ENCODE measurements at places on chromosomes 6 and 20.
A peak's percentile ranks its signal among the peaks of the same experiment; 100 is the strongest.

DNA sequence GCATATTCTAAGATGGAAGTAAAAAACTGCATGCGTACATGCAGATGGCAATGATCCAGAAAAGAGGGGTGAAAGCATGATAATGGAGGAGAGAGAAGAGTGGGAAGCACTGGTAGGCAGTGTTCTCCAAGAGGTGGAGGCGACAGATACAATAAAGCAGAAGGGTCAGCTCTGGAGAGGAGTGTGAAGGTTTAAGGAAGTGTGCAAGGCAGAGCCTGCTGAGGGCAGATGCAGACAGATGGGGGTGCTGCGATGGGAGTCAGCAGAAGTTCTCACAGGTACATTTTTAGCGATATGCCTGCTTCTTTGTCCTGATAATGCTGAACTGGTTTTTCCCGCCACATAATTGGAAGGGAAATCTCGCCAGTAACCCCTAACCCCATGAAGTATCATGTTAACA, 81.1 kb upstream of the C6orf118 start:
- DNase-seq, result no peak

- no peak for DNase-seq
These were observed 165.6 kb upstream of the OGFRL1 start for GRCh38 chr6:71123051-71123450.

DNA sequence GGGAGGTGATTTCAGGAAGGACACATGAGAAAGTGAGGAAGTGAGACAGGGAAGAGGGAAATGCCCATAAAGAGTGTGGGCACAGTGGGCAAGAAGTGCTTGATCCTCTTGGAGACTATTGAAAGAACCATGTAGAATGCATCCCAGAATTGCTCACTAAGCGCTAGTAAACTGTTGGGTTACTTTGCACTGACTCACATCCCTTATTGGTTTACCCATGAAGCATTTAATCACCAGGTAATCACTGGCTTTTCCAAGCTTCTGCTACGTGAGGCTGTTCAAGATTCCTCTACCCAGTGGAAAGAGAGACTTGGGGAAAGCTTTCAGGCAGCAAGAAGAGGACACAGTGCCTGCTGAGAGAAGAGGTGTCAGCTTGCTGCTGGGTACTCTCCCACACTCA, 410.0 kb upstream of the JAG1 start:
- DNase-seq, result no peak

DNA sequence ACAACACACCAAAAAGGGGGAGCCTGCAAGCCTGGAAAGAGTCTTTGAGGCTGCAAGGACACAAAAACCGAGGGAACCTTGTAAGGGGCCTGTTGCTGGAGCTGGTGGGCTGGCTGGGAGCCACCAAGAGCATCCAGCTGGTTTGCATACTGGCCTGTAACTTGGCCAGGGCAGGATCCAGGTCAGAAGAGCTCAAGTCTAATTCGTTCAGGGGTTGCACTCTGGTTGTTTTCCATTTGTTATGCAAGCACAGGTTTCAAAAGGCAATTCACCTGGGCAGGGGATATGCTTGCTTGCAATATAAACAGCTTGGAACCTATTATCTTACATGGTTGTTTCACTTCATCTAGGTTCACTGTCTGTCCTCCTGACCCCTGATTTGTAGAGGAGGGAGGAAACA, 98.3 kb upstream of the GCM1 start:
- DNase-seq, result no peak

DNA sequence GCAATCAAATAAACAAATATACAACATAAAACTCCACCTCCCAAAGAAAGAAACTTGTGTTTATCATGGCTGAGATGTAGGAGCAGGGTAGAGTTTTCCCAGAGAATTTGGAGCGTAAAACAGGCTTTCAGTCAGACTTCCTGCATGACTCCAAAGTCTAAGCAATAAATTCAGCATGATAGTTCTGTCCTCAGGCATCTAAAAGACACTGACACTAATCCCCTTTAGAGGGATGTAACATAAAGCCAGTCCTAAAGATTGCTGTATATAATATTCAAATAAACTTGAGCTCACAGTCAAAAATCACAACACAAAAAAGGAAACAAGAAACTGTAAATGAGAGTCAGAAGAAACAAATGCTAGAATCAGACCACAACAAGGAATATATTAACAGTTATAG, 234.4 kb downstream of the CENPW start:
- no peak for DNase-seq

DNA sequence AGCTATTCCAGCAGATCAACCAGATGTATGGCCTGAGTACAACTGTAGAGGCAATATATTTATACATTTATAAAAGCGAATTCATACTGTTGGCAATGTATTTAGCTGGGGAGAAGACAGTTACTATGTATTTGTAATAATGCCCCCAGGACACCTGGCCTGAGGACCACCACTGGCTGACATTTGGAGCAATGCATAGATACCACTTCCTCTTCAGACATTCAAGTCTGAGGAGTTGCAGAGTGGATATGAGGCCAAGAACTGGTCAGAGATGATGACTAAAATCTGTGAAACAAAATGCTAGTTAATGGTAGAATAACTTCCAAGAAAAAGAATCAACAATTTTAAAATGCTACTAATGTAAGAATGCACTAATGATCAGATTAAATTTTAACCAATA, 462.3 kb downstream of the CDC5L start:
- no peak for DNase-seq

- no peak for DNase-seq
These were observed 37.5 kb downstream of the LAMA4 start for GRCh38 chr6:112216662-112217551.

- DNase-seq, result no peak
These were observed 139.0 kb downstream of the FNDC1 start for GRCh38 chr6:159308198-159308597.

GRCh38 chr6:85449388-85449817, 480 bp upstream of the NT5E start:
- peak; percentile 80 for DNase-seq

GRCh38 chr6:21537637-21538036, 55.9 kb upstream of the SOX4 start:
- DNase-seq, result no peak

- no peak for DNase-seq
These were observed 1.3 kb downstream of the YWHAB start for GRCh38 chr20:44886828-44887227.

- DNase-seq, result no peak
These were observed 10.7 kb downstream of the PKIB start for GRCh38 chr6:122620902-122621301.

DNA sequence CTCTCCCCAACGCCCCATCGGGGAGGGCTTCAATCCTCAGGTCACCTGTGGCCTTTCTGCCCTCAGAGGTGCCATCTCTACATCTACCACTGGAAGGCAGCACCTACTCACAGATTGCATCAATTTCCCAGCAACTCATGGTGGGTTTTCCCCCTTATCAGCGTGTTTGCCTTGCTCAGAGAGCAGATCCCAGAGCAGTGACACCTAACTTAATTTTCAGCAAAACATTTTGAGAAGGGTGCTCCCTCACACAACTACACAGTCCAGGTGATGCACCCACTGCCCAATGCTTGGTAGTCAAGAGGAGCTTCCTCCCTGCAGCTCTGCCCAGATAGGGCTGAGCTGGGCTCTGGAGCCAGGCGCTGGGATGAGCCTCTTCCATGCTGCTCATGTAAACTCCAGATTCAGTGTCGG, 48.2 kb downstream of the PLG start:
- DNase-seq, result no peak

GRCh38 chr6:151236668-151237401, 2.9 kb upstream of the AKAP12 start:
- no peak for DNase-seq

GRCh38 chr20:58892932-58893224, 40.4 kb downstream of the GNAS start:
- no peak for DNase-seq

GRCh38 chr6:125679128-125679527, 70.3 kb upstream of the HEY2 start:
- no peak for DNase-seq

DNA sequence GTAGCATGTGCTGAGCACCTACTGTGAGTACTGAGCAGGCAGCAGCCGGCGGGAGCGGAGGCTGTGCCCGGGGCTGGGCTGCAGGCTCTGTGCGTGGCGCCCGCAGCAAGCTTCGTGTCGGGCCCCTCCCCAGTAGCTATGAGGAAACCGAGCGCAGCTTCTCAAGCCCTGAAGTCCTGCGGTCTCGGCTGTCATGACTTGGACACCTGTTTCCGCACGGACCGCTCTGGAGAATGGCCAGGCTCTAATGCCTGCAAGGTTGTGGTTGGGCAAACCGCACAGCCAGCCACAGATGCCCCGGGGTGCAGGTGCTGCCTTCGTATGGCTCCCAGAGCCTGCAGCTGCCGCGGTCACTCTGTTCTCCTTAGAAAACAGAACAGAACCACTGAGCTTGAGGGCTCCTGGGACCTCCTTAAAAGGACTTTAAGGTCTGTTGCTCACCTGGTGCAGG, 33.7 kb downstream of the PYGB start:
- DNase-seq, result no peak

DNA sequence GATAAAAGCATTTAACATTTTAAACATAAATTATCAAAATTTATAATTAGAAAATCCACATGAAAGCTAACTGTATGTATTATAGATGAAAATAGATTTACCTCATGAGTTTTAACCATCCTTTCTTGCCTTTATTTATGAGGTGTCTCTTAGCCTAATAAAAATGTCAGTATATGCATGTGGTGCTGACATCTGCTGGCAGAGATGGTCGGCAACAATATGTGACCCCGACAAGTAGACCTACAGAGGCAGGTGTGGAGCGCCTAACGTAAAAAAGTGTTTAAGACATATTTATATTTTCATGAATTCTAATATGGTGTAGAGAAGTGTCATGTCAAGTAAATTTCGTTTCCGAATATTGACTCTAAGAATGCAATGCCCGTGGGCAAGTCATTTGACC, 149.0 kb upstream of the FUT9 start:
- DNase-seq, result no peak

DNA sequence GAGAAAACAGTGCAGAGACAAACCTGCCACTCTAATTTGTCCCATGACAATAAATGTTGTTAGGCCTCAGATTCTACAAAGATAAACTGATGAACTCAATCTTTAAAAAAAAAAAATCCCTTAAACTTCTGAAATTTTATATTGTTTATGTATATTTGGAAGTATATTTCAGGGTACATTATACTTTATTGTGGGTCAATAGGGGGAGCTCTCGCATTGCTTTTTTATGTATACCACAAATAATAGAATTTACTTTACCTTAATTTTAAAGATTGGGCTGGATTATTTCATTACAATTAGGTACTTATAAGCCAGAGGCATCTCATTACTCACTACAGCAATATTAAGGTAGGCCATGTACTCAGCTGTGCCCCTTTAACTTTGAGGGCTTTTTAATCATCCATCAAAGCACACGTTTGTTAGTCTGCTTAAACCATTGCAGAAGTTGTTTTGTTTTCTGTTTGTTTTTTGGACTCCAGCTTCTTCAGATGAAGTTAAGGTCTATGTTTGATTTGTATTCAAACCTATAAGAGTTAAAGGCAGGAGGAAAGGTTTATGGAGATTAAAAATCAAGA, 56.3 kb upstream of the EYA4 start:
- no peak for DNase-seq

GRCh38 chr6:6884193-6884627, 223.6 kb upstream of the RREB1 start:
- DNase-seq, result no peak

DNA sequence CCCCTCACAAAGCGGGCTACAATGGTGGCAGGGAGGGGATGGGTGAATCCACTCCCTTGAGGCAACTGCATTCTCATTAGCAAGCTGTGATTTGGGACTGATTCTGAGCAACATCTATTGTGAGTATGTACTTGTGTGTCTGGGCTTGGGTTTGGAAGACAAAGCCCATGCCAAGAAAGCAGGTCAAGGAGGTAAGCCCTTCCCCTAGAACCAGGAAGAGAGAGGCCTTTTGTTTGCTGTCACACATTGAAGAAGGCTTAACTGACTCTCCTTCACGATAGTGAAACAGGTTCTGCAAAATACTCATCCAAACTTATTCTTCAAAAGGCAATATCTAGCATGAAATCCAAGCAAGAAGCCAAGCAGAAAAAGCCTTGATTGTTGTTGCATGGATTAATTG, 403.1 kb upstream of the ID4 start:
- DNase-seq, result no peak

DNA sequence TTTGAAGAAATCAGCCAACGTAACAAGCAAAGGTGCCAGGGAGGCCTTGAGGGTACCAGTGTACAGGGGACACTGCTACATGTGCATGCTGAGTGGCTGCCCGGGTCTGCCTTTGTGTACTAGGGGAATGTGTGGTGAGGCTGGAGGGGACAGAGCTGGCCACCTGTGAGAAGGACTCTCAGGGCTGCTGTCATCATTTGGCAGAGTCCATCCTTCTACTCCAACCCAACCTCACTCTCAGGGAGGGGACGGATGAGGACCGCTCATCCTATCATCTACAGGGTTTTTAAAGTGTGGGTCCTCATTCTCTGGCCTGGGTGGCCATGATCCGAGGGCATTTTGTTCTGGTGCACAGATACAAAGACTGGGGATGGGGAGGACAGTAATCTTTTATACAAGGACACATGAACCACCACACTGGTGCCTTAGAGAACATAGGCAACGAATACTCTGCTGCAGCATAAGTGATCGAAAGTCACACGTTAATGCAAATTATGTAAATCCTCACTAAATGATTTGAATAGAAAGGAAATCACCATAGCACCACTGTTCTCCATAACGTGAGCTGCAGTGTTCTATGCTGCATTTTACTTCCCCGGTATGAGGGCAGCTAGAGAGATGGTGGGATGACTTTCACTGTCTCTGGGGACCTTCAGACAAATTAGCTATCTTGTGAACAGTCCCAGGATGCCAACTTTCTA, 181.4 kb downstream of the GMPR start:
- no peak for DNase-seq

DNA sequence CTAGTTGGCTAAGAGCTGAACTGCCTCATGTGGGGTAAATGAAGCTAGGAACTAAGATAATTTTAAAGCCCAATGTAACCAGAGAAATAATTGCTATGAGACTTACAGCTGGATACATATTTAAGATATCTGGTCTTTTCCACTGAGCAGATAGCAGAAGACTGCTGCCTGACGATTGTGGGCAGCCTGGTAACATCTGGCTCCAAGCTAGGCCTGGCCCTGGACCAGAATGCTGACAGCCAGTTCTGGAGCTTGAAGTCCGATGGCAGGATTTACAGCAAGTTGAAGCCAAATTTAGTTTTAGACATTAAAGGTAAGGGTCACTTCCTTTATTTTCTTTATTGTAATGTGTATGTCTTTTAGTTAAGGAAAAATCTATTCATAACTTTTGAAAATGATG, 65.7 kb downstream of the RTN4IP1 start:
- no peak for DNase-seq

- no peak for DNase-seq
These were observed 14.8 kb downstream of the PEDS1 start for GRCh38 chr20:50138479-50139393.

- DNase-seq, result no peak
These were observed 59.4 kb upstream of the CITED2 start for GRCh38 chr6:139433631-139434419.
